Ureter (tissue), 1 donor: ENCODE measurements at places on chromosomes 5 and 9.
A peak's percentile ranks its signal among the peaks of the same experiment; 100 is the strongest.

GRCh38 chr9:15139469-15139868, 167.5 kb downstream of the TTC39B start:
- no peak for DNase-seq

DNA sequence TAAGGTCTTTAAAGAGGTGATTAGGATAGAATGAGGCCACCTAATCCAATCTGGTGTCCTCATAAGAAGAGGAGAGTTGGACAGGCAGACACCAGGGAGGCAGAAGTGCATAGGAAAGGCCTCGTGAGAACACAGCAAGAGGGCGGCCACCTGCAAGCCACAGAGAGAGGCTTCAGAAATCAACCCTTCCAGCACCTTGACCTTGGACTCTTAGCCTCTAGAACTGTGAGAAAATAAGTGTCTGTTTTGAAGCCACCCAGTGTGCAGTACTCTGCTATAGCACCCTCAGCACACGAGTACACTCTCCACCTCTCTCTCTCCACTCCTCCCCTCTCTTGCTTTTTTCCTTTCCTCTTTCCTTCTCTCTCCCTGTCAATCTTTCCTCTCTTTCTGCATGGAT, 26.8 kb downstream of the NIPAL4 start:
- DNase-seq: no peak

- no peak for DNase-seq
Observed at GRCh38 chr9:135993409-135993742, 32.2 kb upstream of the UBAC1 start.

- no peak for DNase-seq
Observed at GRCh38 chr9:86407022-86407421, 52.8 kb upstream of the TUT7 start.

DNA sequence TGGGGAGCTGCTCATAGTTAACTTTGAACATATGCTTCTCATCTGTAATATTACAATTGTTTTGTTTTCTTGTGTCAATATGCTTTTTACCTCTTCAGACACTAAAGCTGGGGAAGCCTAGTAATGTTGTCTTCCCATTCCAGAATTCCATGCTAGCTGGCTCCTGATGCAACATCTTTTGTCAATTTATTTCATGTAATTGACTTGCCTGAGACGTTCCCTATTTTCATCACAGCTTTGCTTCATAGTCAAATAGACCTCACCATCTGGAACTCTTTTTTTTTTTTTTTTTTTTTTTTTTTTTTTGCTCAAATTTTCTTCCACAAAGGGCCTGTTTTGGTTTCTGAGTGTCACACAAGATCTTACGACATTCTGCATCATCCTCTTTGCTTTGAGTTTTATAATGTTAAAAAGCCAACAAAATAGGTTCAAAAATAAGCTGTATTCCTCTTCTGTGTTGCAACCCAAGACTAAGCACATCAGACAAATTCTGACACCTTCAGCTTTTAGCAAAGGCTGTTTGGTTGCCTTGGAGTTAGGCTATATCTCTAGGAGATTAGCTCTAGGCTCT, 235.2 kb downstream of the NR3C1 start:
- DNase-seq: no peak

- DNase-seq: no peak
Observed at GRCh38 chr5:80703747-80704146, 49.0 kb upstream of the DHFR start.

DNA sequence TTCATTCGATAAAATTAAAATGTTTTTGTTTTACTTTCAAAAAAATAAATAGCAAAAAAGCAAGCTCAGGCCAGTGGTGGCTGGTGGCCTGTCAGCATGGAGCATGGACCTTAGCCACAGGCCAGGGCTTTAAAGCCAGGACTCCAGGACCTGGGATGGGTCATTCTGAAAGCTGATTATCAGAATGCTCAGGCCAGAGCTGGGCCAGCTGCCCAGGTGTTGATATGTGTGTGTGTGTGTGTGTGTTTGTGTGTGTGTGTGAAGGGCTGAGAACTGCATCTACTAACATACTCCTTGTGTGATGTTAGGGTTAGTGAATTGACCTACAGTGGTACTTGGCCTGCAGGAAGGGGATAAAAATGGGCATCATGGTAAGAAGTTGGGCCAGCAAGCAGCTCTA, 21.5 kb downstream of the PALM2AKAP2 start:
- DNase-seq: no peak

- DNase-seq: no peak
Observed at GRCh38 chr9:88216126-88216995, 78.1 kb upstream of the SPATA31C2 start.

GRCh38 chr5:176131771-176132170, 106.5 kb upstream of the SIMC1 start:
- DNase-seq: no peak

GRCh38 chr5:132496631-132497487, 6.3 kb upstream of the IRF1 start:
- DNase-seq: peak; percentile 95

DNA sequence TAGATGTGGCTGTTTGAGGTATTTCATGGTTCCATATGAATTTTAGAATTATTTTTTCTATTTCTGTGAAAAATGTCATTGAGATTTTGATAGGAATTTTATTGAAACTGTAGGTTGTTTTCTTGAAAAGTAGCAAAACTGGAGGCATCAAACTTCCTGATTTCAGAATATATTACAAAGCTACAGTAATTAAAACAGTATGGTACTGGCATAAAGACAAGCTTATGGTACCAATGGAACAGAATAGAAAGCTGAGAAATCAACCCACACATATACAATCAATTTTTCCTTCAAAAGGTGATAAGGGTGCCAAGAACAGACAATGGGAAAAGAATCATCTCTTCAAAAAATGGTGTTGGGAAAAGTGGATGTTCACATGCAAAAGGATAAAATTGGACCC, 197.7 kb upstream of the DAP start:
- no peak for DNase-seq

GRCh38 chr9:89309166-89309565, 1.8 kb upstream of the CKS2 start:
- DNase-seq: no peak

GRCh38 chr9:89137542-89138462, 40.8 kb downstream of the SHC3 start:
- peak; percentile 70 for DNase-seq

GRCh38 chr9:14309403-14309802, 4.5 kb downstream of the NFIB start:
- no peak for DNase-seq

DNA sequence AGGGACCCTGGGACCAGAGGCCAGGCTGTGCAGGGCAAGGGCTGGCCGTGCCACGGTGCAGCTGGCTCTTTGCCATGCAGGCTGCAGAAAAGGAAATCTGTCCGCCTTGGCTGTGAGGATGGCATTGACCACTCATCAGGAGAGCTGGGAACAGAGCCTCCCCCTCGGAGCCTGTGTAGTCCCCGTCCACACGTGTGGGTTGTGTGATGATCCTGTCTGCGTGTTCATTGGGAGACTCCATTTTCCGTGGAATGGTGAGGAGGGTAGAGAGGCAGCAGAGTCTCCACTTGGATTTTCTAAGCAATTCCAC, 47.7 kb downstream of the EHMT1 start:
- no peak for DNase-seq

GRCh38 chr5:68505917-68506860, 290.6 kb downstream of the PIK3R1 start:
- DNase-seq: no peak

GRCh38 chr5:53480416-53481158, at the start of gene FST:
Gene FST (plus strand): TSS chr5:53480629. CDS start chr5:53480792, 163 bp downstream.
- DNase-seq: no peak

DNA sequence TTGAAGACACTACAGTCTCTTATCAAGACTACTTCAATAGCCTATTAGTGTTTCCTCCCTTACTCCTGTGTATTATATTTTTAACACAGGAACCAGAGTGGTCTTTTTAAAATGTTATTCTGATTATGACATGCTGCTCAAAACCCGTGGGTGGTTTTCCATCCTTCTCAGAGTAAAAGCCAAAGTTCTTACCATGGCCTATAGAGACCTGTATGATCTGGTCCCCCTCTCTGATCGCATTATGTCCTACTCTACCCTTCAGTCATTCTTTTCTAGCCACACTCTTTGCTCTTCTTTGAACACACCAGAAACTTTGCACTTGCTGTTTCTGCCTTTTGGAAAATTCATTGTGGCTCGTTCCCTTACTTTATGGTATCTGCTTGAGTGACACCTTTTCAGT, 13.8 kb downstream of the RECK start:
- DNase-seq: no peak

GRCh38 chr9:86034863-86035734, 64.3 kb downstream of the GOLM1 start:
- DNase-seq: no peak

DNA sequence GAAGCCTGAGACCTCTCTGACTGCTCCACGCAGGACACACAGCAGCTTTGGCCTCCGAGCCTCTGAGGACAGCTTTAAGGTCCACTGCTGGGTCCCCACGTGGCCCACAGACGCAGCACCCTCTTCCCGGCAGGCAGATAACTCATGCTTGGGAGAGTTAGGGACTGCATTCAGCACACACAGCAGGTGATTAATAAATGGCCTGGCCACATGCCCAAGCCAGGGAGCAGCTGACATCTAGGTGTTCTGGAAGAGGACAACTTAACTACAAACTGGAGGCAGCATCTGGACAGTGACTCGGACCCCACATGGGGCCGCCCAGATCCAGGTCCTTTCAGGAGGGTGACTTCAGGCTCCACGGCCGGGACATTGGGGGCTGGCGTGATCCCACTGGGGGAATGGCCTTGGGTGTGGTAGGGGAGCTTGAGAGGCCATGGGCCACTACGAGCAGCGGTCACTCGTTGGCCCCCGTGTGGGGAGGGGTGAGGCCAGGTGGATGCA, 11.3 kb downstream of the NINJ1 start:
- peak; percentile 42 for DNase-seq

GRCh38 chr5:145345511-145346287, 489.4 kb downstream of the PRELID2 start:
- no peak for DNase-seq

GRCh38 chr9:135887021-135887507, 20.3 kb downstream of the CAMSAP1 start:
- no peak for DNase-seq

GRCh38 chr9:69249337-69249736, 75.3 kb downstream of the TJP2 start:
- DNase-seq: no peak

- DNase-seq: no peak
Observed at GRCh38 chr5:128687930-128688329, 149.9 kb upstream of the FBN2 start.

- DNase-seq: no peak
Observed at GRCh38 chr5:95892784-95893354, 68.8 kb downstream of the ELL2 start.

- DNase-seq: no peak
Observed at GRCh38 chr5:72878854-72879253, 62.4 kb downstream of the TNPO1 start.

- DNase-seq: no peak
Observed at GRCh38 chr9:84862810-84863287, 193.3 kb downstream of the NTRK2 start.

- DNase-seq: no peak
Observed at GRCh38 chr5:180472269-180472668, 21.9 kb upstream of the CNOT6 start.

DNA sequence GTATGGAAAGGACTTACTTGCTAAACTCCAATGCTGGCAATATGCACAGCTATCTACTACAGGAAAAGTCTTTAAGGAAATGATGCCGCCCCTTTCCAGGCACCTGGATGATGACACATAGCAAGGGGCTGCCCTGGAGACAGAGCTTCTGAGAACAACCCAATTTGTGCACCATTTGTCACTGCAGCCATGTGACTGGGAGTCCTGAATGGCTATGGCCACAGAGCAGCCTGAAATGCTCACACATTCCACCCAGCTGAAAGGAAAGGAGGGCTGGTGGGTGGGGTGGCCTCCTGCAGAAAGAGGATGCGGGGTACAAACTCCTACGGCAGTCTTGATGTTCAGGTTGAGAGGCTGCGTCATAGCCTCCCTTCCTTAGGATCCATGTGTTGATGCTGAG, 70.1 kb upstream of the FSTL4 start:
- DNase-seq: no peak

GRCh38 chr5:88799938-88800535, 82.9 kb downstream of the MEF2C start:
- no peak for DNase-seq

DNA sequence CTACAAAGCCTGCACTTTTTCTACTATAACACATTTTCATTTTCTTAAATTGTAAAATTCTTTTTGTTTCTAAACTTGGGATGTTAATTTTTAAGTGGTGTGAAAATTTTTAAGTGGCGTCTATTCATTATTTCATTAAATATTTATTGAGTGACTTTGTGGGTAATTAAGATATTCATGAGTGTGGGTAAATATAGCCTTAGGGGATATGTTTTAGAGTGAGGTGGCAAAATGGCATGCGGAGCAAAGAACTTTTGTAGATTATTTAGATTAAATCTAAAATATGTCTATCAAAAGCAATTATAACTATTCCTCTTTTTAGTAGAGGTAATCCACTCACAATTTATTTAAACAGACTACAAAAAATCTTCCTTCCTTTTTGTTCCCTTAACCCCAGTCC, 188.4 kb downstream of the PCSK1 start:
- no peak for DNase-seq
